NCI-H1436 treated with DMSO at 0.1 percent for 48 hours (cell line): ENCODE measurements at places on chromosomes 12 and 14.
A peak's percentile ranks its signal among the peaks of the same experiment; 100 is the strongest.

DNA sequence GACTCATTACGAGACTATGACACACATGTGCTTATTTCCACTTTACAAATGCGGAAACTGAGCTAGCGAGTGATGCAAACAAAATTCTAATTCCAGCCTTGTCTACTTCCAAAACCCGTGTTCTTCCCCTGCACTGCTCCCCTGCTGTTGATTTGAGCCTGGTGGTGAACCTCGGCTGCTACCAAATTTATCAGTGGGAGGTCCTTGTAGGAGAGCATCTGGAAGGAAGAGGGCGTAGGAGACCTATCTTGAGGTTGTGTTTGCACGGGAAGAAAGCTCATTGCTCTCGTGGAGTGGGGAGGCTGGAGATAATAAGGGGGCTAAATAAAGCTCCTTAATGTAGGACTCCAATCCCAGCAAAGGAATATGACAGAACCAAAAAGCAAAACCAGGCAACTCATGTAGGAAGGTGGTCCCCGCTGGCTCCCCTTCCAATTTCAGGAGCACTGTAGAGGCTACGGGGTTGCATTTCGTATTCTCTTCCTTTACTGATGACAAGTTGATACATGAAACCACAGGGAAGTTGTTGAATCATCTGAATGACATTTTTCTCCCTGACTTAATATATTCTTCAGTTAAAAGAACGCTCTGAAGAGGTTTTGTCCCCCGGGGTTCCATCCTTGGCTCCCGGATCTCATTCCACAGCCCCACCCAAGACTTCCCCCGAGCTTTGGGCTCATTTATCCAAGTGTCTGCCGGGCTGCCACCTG, 52.6 kb downstream of the FZD10 start:
- DNase-seq: no peak

- no peak for DNase-seq
These were observed 97.4 kb downstream of the LMNTD1 start for GRCh38 chr12:25455696-25456095.

GRCh38 chr12:110809149-110809548, 37.6 kb upstream of the CCDC63 start:
- DNase-seq: no peak

DNA sequence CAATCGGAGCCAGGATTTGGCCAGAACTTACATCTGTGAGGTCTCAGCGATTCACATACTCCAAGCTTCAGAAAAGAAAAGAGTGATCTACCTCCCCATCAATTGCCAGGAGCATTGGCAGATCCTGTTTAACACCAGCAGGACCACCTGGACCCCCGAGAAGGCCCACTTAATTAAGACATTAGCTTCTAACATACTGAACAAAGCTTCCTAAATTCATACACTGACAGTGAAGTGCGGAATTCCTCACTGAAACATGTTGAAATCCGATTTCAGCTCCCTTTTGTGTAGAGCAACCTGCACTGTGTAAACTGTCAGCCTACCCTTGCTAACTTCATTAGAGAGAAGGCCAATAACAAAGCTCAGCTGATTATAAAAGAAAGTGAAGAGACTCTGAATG, 274.0 kb downstream of the NOVA1 start:
- DNase-seq: no peak

- no peak for DNase-seq
These were observed at the start of gene NDRG2 for GRCh38 chr14:21024585-21025370. NDRG2 (minus strand) TSS chr14:21025061; CDS start chr14:21023315, 1,746 bp downstream.

DNA sequence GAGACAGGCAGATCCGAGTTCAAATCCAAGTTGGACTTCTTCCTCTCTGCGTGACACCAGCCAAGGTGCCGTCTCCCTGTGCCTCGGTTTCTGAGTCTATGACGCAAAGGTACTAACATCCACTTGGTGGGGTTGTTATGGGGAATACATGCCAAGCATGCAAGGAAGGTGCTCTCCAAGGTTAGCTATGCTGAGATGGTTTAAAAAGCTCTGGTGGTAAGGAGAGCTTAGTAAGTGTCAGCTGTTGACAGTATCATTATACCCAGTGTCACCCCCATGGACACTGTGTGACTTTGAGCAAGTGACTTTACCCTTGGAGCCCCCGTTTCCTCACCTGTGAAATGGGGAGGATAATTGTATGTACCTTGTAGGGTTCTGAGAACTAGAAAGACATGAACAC, 22.2 kb downstream of the MMAB start:
- DNase-seq: no peak

- no peak for DNase-seq
These were observed 66.2 kb downstream of the RNF34 start for GRCh38 chr12:121465921-121466793.

GRCh38 chr12:16472631-16473030, 125.2 kb downstream of the MGST1 start:
- no peak for DNase-seq

GRCh38 chr14:74488786-74489397, 4.2 kb downstream of the NPC2 start:
- DNase-seq: no peak

GRCh38 chr12:119328111-119328510, 6.4 kb upstream of the CCDC60 start:
- no peak for DNase-seq

DNA sequence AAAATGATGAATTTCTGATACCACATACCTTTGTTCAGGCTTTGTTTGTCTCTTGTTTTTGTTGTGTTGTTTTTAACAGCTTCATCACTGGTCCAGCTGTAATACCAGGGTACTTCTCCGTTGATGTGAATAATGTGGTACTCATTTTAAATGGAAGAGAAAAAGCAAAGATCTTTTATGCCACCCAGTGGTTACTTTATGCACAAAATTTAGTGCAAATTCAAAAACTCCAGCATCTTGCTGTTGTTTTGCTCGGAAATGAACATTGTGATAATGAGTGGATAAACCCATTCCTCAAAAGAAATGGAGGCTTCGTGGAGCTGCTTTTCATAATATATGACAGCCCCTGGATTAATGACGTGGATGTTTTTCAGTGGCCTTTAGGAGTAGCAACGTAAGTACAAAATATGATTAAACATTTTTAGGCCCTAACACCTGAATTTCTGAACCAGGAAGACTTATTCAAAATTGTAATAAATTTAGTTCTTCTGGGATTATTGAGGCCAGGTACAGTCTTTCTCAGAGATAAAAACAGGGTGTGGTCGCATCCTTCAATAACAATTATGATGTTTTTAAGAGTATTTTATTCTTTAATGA, 22.4 kb downstream of the RXYLT1 start:
- DNase-seq: peak; percentile 12

DNA sequence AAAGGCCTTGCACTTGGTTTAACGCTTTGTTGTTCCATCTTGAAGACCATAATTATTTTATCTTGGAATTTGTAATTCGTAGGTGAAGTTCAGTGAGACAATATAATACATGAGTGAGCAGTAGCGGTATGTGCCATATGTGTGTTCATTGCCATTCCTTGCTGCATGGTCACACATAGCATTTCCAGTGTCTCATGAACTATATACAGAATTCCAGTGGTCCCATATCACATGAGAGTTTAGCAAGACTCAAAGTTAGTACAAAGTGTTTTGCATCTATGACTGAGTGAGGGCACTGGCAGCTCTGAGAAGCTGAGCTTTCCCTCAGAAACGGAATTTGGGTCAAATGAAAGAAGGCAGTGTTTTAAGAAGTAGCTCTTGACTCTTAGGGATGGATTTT, 359.8 kb downstream of the FOXG1 start:
- no peak for DNase-seq

DNA sequence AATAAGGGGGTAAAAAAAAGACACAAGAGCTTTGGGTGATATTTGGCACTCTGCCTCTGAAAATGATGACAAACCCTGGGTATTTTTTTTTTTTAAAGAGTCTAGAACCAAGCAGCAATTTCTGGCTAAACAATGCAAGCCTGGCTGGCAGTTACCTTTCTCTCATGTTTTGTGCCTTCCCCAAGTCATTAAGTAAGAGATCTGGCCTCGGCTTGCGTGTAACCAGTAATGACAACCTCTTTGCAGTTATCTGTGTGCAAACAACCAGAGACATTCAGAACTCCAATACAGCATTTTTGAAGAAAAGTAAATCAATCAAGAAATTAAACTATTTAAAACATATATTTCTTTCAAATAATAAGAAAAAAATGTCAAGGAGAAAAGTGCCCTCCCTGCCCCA, 167.5 kb downstream of the KCNC2 start:
- DNase-seq: no peak
